ENCODE measurements at places on chromosomes 16 and 17.

DNA sequence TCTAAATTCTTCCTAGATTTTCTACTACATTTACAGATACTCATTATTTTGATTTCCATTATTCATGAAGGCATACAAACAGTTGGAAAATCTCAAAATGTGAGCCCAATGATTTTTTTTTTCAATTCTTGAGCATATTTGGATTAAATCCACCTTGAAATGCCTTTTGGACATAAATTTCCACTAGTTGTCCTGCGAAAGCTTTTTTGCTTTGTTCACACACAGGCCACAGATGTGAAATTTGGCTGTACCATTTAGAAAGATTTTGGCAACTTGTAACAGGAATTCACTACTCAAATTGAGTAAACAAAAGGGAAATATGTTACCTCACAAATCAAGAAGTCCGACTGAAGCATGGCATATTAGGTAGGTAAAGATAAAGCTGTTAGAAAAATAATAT, 1631.0 kb downstream of the CDH8 start:
- no peak for DNase-seq

GRCh38 chr16:55338646-55339045, 14.6 kb downstream of the IRX6 start:
- DNase-seq: no peak

GRCh38 chr17:57892146-57892819, 42.4 kb upstream of the MRPS23 start:
- peak; percentile 45 for DNase-seq

- no peak for DNase-seq
Measured at GRCh38 chr16:14202095-14202494, 131.0 kb downstream of the MRTFB start.

DNA sequence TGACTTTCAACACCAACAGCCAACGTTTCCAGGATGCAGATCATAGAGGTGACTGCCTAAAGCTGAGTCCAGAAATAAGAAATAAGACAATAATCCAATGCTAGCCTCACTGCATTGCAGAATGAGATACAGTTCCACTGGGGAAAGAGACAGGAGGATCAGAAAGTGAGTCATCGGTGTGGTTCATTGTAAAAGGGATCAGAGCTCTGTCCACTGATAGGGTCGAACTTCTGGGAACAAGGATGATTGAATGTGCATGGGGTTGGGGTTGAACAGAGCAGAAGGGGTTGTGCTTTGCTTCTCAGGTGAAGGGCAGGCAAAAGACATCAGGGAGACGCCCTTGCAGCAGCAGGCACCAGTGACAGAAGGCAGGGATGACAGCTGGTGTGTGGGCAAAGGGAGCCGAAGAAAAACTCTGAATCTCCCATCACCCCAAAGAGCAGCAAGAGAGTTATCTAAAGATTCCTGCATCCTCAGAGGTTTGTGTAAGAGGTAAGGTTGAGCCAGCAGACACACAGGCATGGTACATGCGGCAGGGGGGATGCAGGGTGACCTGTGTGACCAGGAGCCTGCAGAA, 16.4 kb downstream of the CLEC10A start:
- DNase-seq: no peak

DNA sequence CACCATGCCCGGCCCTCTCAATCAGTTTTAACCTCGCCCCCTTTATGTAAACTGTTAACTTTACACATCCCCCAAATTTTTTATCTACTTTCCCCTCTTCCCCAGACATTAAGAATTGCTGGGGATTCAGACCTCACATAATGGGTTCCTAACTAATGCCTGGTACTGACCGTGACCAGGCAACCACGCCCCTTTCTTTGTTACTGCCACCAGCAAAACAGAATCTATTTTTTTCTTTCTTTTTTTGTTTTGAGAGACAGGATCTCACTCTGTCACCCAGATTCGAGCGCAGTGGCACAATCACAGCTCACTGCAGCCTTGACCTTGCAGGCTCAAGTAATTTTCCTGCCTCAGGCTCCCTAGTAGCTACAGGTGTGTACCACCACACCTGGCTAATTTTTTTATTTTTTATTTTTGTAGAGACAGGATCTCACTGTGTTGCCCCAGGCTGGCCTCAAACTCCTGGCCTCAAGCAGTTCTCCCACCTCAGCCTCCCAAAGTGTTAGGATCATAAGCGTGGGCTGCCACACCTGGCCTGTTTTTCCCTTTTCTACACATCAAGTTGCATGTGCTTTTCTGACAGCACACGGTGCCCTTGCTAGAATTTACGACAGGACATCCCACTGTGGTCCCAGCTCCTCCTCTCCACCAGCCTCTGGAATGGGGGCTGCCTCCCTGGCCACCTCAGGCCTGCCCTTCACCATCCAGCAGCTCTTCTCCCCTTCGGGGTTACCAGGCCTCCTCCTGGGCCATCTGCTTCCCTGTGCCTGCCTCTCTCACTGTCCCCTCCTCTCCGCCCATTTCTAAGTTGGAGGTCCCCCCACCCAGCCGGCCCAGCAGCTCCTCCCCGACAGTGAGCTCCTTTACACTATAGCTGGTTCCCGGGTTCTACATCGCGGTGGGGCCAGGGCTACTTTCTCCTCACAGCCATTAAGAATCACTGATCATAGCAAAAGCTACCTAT, 10.8 kb downstream of the CPNE2 start:
- no peak for DNase-seq

- DNase-seq: no peak
Measured at GRCh38 chr16:75043175-75043895, 44.5 kb downstream of the ZNRF1 start.

GRCh38 chr17:27793168-27793905, 7.0 kb downstream of the NOS2 start:
- DNase-seq: no peak

- DNase-seq: no peak
Measured at GRCh38 chr16:68972720-68973119, 129.4 kb downstream of the TANGO6 start.

DNA sequence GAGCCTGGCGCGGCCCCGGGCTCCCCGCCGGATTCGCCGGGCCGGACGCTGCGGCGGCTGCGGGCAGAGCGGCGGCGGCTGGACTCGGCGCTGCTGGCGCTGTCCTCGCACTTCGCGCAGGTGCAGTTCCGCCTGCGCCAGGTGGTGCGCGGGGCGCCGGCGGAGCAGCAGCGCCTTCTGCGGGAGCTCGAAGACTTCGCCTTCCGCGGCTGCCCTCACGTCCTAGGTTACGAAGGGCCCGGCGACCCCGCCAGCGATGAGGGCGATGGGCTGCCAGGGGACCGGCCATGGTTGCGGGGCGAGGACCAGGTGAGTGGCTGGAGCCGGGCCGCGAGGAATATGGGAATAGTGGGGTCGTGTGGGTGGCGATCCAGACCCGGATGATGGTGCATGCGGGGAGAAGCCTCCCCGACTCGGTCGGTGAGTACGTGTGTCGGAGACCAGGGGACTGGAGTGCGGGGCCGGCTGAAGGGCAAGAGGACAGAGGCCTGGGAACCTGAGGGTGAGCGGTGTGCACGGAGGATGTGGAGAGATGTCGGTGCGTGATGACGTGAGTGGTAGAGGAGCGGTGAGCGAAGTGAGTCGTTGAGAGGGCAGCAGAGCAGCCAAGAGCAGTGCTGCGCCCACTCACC, 517 bp downstream of the RUNDC1 start:
- peak; percentile 31 for DNase-seq

GRCh38 chr16:28187595-28188004, 24.2 kb downstream of the XPO6 start:
- DNase-seq: no peak

DNA sequence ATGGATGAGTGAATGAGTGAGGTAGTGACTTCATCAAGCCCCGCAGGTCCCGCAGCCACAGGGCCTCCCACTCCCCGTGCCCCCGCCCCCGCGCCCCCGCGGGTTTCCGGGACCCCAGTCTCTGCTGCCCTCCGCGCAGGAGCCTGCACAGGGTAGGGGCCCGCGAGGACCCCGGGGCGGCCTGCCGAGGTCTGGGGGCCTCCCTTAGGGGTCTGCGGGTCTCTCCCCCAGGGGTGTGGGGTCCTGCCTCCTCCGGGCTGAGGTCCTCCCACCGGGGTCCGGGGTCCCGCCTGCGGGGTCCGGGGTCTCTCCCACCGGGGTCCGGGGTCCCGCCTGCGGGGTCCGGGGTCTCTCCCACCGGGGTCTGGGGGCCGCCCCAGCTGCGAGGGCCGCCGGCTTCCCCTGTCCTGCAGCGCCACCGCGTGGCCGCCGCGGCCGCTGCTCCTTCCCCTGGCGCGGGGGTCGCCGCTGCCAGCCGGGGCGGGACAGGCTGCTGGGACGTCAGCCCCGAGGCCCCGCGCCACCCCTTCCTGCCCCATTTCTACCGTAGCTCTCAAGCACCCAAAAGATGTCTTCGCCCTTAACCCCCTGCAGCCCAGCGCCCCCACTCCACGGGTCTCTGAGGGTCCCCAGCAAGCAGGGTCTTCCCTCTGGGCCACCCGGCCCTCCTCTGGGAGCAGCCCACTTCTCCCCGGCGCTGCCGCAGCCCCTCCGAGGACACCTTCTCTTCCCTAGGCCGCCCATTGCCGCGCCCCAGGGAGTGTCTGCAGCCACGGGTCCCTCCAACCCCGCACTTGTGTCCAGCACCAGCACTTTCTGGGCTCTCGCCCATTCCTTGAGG, 10.4 kb upstream of the CHMP6 start:
- no peak for DNase-seq

GRCh38 chr16:68645494-68646388, 631 bp downstream of the CDH3 start:
- DNase-seq: no peak

GRCh38 chr17:6510321-6510977, 45.9 kb downstream of the PITPNM3 start:
- no peak for DNase-seq

DNA sequence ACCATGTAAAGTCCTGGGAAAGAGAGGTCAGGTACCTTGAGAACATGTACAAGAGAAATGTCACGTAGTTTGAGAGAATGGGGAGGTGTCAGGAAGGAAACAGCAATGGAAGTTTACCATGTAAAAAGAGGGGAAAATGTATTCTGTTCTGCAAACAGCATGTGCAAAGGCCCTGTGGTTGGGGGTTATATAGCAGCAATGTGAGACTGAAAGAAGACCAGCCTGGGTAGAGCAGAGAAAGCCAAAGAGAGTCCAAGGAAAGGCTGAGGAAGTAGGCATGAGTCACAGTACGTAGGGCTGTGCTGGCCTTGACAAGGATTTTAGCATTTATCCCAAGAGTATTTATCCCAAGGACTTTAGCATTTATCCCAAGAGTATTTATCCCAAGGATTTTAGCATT, 141.3 kb upstream of the CACNG3 start:
- DNase-seq: no peak

GRCh38 chr17:51214920-51215319, 44.9 kb downstream of the MBTD1 start:
- no peak for DNase-seq

DNA sequence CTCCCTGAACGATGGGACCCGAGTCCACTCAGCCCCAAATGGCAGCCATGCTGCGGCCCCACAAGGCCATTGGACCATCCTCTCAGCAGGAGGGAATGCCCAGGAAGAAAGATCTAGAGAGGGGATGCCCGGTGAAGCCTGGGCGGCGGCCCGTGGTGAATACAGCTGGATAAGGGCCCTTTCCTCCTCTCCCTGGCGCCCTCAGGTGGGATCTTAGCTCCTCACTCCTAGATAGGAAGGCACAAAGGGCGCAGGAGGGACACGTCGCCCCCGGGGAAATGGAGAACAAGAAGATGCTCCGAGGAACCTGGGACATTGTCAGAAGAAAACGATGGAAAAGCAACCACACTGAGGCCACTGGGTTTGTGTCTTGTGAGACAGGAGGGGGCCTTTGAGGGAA, 2.5 kb downstream of the CD300C start:
- DNase-seq: no peak

- no peak for DNase-seq
Measured at GRCh38 chr17:79156463-79157095, 82.0 kb downstream of the ENGASE start.

DNA sequence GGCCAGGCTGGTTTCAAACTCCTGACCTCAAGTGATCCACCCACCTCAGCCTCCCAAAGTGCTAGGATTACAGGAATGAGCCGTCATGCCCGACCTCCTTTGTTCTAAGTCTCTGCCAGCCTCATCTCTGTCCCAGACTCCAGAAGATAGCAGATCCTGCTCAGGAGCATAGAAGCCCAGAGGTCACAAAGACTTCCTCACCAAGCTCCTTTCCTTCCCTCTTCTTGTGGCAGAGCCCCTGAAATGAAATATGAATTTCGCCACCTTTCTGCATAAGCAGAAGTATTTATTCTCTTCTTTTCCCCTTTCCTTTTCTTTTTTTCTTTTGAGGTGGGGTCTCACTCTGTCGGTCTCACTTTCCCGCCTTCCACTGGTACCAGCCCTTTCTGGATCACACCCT, 11.5 kb upstream of the PIPOX start:
- DNase-seq: no peak

DNA sequence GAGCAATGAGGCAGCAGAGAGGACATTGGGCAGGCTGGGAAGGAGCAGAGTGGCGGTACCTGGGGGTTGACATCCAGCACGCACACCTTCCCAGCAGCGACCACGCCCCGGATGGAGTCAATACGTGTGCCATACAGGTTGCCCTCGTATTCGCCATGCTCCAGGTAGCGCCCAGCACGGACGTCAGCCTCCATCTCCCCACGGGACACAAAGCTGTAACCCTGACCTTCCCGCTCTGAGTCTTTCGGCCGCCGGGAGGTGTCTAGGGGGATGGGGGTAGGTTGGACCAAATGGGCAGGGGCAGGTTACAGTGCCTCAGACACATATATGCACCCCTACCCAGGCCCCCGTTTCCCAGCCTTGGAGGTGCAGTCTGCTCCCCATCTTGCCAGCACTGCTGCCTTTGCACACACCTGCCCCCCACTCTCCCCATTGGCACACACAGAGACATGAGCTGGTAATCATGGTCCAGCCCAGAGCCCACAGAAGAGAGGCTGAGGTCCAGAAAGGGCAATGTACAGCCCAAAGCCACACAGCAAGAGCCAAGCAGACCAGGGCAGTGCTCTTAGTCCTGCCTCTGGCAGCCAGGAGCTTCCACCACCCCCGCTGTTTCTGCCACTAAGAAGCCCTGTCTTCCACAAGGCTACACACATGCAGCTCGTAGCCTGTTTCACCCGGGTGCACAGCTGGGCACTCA, 27.5 kb downstream of the MPP2 start:
- DNase-seq: no peak

DNA sequence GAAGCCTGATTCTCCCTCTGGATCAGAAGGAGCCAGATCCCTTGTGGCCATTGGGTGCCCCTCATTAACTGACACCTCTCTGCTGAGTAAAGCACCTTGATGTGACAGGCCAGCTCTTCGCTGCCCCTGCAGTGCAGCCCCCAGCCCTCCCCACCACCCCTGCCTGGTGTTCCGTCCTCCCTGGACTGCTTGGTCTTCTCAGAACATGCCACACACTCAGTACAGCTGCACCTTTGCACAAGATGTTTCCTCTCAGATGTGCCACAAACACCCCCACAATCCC, 20.2 kb downstream of the GOSR2 start:
- no peak for DNase-seq

DNA sequence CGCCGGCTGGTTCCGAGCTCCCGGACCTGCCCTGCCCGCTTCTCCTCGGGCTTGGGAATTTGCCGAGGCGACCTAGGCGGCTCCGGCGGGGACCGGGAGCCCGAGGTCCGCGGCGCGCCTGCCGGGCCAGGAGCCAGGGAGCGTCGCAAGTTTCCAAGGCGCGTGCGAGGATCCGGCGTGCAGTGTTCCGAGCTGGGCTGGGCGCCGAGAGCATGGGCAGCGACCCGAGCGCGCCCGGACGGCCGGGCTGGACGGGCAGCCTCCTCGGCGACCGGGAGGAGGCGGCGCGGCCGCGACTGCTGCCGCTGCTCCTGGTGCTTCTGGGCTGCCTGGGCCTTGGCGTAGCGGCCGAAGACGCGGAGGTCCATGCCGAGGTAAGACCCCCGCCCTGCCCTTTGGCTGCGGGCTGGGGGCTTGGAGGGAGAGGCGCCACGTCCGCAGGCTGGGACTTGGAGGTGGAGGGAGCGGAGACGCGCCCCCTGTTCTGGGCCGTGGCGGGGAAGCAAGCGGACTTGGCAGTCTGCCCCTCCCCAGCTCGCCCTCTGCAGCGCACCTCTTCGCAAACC, 668 bp downstream of the MMP15 start:
- DNase-seq: no peak
